ENCODE measurements at places on chromosomes 1 and 21. TPM values are rescaled to one million over a fixed set of nuclear protein-coding genes. Genes with fewer than 3 reads are reported as not detected.

DNA sequence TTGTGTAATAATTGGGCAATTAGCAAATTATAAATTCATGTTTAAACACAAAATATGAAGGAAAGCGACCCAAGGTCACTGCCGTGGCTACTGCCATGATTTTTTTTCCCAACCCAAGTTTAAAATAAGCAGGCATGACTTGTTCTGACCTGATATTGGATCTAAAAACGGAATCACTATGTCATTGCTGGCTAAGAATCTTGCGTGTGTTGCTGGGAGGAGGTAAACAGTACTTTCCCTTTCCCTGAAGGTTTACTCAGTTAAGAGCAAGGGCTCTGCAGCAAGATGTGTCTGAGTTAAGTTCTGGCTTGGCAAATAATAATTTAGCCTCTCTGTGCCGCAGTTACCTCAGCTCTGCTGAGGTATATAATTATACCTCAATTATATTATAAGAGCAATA is 125.7 kb upstream of the L1TD1 start:
- DNase-seq = no peak

GRCh38 chr1:55127827-55128343 is 87.3 kb downstream of the USP24 start:
- no peak for DNase-seq

GRCh38 chr1:66476774-66477173 is 57.2 kb upstream of the SGIP1 start:
- no peak for DNase-seq

- peak; percentile 51 for DNase-seq
These were observed 430 bp downstream of the RBM15 start for GRCh38 chr1:110339407-110340206.

DNA sequence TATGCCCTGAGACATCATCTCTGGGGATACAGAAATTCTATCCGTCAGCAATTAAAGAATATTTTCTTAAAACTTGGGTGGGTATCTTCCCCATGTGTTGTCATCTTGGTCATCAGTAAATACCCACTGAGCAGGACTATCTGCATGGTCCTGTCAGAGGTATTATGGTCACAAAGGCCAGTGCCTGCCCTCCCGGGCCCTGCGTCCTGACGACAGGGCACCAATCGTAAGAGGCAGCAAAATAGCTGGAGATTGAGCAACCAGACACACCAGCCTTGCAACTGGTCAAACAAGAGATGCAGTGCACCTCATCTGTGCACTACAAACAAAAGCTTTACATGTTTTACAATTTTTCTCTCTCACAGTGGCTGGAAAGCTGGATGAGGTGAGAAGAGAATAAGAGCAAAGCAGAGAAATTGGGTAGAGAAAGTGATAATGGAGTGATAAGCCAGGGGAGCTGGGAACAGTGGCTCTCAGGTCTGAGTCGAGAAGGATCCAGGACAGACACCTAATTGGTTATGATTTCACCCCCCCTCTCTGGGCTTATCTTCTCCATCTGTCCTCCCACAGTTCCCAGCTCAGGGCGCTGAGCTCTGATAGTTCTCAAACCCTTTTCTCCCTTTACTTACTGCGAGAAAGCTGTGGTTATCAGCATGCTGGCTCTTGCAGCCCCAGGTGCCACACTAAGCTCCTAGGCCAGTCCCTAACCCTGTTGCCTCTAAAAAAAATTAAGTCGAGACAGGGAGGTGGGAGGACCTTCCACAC is 8.8 kb upstream of the SRP9 start:
- DNase-seq = no peak

DNA sequence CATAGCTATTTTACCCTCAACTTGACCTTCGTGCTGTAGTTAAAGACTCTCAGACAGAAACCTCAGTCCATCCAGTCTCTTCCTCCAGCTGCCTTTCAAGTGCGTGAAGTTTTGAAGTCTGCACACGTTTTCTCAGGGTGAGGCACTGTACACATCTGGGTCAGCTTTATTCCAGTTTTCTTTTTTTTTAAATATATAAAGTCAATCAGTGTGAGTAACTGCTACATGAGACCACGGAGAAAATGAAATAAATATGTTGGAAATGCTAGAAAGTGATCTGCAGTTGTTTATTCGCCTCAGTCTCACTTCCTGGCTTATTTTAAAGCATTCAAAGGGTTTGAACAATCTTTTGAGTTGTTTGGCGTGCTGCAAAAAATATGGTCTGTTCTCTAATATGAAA is 135.7 kb downstream of the ROR1 start:
- DNase-seq = no peak

DNA sequence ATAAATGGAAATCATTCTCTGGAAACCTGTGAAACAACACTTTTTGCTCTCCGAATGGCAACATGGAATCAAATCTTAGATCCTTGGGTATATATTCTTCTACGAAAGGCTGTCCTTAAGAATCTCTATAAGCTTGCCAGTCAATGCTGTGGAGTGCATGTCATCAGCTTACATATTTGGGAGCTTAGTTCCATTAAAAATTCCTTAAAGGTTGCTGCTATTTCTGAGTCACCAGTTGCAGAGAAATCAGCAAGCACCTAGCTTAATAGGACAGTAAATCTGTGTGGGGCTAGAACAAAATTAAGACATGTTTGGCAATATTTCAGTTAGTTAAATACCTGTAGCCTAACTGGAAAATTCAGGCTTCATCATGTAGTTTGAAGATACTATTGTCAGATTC is 45.7 kb downstream of the PTGFR start:
- DNase-seq = no peak

DNA sequence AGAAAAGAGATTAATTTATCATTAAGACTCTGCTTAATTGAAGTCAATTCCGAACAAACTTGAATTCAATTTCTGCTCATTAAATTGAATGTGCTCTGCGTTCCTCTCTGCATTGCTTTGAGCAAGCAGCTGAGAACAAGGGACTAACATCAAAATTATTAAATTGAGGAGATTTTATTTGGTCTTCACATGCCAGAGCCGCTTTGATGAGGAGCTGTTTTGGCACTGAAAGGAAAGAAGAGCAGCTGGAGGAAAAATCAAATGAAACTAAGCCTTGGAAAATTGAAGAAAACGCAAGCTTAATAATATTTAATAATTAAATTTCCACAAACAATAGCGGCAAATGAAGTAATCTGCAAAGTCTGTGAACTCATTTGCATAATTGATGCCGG is 222.0 kb upstream of the PKN2 start:
- DNase-seq = no peak

DNA sequence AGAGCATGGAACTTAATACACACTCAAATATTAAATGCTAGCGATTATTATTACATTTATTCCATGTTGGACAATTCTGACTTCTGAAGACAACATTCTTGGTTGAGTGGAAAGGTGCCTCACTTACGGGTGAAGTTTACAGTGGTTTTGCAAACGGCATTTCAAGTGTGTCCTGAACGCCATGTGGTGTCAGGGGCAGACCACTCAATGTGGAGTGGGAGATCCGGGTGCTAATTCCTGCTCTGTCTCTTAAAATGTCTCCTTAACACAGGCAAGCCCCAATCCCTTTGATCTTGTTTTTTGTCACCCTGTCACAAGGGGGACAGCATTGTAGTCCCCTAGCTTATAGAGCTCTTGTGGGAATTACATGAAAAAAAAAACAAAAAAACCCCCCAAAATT is 5.6 kb upstream of the TDRD10 start:
- no peak for DNase-seq

DNA sequence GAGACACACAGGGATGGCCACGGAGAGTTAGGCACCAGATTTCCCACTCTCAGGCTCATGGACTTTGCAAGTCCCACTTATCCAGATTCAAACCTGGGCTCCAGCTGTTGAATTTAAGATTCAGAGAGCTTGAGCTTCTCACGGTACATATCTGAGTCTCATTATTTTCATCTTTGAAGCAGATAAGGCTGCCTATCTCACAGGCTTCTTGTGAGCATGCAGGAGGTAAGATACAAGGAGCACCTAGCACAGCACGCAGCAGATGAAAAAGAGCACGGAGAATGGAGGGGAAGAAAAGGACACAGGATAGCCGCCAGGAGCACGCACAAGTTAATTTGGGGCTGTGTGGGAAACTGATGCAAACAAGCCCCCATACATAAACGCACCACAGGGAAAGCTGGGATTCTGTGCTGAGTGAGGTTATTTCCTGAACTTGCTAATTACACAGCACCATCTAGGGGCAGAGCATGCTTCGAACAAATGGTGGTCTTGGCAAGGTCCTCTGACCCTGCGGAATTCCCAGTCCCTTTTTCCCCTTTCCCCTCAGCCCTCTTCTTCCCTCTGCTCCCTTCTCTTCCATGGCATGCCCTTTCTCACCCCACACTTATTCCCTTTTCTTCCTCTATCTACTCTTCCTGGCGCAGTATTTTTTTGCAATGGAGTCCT is 134.7 kb upstream of the VANGL1 start:
- DNase-seq = no peak

- DNase-seq = peak; percentile 43
These were observed 606 bp downstream of the DENND1B start for GRCh38 chr1:197774466-197775281.

DNA sequence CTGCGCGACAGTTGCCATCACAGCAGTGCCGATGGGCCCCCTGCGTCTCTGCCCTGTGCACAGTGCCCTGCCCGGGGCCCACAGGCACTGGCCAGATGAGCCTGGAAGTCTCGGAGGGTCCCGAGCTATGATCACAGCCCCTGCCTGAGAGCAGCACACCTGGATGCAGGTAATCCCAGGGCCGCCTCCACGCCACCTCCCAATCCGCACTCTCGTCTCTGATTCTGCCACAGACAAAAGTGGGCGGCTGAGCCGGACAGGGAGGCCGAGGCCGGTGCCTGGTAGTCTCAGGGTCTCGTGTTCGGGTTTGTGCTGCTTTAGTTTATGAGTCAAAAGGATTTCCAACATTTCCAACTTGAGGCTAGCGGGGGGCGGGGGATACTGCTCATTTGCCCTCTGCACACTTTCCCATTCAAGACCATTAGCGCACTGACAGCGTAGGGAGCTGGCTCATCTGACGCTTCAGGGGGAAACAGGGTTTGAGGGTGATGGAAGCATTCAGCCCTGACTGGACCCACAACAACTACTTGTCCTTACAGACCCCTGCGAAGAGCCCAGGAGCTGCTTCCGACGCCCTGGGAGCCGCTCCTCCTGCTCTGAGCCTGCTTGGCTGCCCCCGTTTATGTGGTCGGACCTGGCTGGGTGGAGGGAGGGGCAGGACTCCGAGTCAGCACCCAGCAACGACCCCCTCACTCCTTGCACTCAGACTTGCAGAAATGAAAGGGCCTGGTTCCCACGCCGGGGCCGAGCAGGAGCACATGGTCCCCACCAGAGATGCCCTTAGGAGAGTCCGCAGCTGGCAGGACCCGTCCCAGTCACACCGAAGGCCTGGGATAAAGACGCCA is 1.8 kb upstream of the TTC34 start:
- no peak for DNase-seq

DNA sequence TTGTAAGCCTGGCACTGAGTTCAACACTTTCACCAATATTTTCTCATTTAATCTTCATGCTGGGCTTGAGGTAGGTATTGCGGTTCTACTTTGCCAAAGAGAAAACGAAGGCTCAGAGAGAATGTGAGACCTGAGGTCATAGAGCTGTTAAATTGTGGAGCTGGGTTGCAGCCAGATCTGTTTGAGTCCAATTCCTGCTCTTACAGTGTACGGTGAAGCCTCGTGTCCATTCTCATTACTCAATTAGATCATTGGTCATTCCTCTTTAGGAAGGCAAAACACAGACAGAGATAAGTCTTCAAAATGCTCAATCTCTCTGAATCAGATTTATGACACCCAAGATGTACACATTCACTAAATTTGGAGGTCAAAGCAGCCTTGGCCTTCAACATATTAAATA is 559.0 kb upstream of the DAB1 start:
- DNase-seq = no peak

DNA sequence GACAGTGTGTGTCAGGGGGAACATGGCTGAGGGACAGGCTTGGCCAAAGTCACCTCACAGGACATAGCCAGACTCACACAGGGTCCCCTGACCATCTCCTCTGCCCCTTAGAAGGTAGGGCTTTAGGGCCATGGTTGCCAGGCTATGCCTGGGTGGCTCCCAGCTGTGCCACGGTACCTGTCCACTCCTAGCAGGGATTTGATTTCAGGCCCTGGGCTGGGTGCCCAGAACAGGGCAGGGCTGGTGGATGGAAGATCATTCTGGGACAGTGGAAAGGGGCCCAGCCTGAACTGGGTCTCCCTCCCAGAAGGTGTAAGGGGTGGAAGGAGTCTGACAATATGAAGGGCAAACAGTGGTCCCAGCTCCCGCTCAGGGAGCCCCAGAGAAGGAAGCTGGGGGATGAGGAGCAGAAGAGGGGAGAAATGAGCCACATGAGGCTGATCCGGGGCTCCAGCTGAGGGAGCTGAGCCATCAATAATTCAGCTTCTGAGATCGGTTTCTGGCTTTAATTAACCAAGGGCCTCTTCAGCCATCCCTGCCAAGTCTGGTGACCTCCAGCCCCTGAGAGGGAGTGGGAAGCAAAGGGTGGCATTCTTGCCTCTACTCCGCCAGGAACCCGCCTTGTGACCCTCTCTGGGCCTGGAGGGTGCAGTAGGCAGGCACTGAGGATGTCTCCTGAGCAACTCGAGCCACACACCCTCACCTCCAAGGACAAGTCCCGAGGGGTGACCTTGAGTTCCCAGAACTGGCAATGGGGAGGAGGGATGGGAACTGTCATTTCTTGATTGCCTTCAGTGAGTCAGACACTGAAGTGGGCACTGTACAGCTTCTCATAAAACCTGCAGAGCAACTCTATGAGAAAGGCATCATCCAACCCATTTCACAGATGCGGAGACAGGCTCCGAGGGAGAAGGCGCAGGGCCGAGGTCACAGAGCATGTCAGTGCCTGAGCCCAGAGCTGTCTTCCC is 2.1 kb downstream of the CD164L2 start:
- DNase-seq = no peak

GRCh38 chr1:172936088-172936645 is 114.6 kb downstream of the TNFSF18 start:
- DNase-seq = no peak

GRCh38 chr1:82775406-82776000 is 974.8 kb downstream of the ADGRL2 start:
- no peak for DNase-seq

- DNase-seq = no peak
These were observed 188.5 kb downstream of the PRDM2 start for GRCh38 chr1:13888351-13888986.

GRCh38 chr1:198531891-198532290 is 8.6 kb downstream of the ATP6V1G3 start:
- no peak for DNase-seq

Gene TSSK3
- polyA plus RNA-seq = 7.4 TPM

Gene CD5L
- not detected for polyA plus RNA-seq

Gene FMN2
- 6.9 TPM for polyA plus RNA-seq

Gene CDCA8
- 25.6 TPM for polyA plus RNA-seq

Gene TAF12
- 28.4 TPM for polyA plus RNA-seq

Gene LEFTY1
- 3.6 TPM for polyA plus RNA-seq

Gene CDK11B
- polyA plus RNA-seq = 44.5 TPM

Gene BGLAP
- polyA plus RNA-seq = 4.8 TPM

Gene NCF2
- polyA plus RNA-seq = 2.9 TPM
